A172 (cell line): ENCODE measurements at places on chromosomes 16 and 17. TPM values are rescaled to one million over a fixed set of nuclear protein-coding genes. Genes with fewer than 3 reads are reported as not detected.
A peak's percentile ranks its signal among the peaks of the same experiment; 100 is the strongest.

DNA sequence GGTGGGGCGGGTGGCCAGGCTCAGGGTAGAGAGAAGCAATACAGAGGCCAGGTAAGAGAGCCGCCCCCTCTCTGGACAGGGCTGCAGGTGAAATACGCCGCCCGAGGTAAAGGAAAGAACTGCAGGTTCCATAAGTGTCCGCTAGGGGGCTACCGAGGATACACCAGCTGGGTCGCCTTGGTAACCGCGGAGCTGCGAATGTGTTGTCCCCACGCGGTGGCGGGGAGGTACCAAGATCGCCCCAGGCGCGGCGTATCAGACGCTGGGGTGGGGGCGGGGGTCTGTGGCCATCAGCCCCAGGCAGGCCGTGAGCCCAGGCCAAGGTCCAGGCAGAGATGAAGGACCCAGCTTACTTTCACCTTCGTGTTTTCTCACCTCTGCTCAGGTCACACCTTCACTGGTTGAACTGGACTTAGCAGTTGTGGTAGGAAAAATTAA lies 18.4 kb upstream of the ZFP90 start:
- peak; percentile 92 for DNase-seq

- no peak for DNase-seq
Measured at GRCh38 chr16:68236137-68236825, 354 bp upstream of the ESRP2 start.

GRCh38 chr16:3216263-3216640 lies 18.7 kb downstream of the ZNF200 start:
- DNase-seq = no peak

DNA sequence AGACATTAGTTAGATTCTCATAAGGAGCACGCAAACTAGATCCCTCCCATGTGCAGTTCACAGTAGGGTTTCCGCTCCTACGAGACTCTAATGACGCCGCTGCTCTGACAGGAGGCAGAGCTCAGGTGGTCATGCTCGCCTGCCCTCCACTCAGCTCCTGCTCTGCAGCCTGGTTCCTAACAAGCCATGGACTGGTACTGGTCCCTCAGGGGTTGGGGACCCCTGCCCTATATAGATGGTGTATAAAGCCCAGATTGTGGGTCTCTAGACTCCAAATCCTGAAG lies 52.1 kb upstream of the LYRM9 start:
- DNase-seq = no peak

DNA sequence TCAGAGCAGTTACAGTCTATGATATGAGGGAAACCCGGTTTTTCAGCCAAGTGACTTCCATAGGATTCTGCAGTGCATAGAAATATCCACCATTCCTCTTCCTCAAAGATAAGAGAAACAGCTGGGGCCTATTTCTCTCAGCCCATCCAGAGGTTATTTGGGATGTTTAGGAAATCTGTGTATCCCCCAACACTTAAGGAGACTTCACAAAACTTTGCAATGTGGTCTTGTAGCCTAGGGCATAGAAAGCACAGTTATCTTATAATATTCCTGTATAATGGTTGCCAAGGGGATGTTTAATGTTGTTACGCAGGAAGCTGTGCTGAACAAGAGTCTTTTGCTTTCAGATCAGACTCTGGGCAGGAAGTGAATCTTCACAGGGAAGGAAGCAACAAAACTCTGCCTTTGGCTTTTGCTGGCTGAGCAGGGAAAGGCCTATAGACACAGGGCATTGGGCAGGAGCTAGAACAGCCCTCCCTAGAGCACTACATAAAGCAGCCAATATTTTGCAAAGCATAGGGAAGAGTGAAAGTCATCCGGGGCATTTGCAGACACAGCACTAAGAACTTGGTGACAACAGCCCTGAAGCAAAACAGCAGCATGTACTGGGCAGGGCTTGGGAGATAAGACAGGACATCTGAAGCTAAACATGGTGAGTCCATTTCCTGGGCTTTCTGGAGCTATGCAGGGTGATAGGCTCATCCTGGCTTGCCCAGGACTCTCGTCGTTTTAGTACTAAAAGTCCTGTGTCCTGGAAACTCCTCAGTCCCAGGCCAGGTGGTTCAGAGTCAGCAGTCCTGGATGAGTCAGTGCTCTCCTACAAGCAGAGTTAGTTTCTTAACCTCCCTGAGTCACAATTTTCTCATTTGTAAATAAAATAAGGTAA lies 18.7 kb upstream of the BEAN1 start:
- peak; percentile 91 for DNase-seq

DNA sequence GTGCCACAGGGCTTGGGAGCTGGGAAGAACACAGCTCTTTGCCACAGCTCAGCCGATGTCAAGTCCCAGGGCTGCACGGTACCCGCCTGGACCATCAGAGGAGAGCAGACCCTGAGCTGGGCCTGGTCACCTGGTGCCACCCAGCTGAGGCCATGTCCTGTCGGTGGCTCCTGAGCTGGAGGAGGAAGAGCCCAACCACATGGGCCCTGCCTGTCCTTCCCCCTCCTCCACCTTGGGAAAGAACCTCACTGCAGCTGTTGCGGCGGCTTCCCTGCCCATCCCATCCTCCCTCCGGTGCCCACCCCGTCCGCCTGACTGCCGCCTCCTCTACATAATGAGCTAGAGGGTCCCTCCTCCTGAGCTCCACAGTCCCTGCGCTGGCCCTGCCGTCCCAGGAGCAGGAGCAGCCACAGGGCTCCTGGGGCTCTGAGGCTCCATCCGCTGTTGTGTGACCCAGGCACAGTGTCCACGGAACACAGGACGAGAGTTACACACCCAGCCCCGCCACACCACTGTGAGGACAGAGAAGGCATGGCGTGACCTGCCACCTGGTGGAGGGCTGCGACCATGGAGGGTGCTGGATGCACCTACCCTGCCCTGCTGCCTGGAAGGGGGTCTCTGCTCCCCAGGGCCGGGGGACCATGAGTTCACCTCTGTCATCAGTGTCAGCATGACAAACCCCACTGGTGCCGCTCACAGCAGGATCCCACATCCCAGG lies 21.4 kb upstream of the CHMP6 start:
- DNase-seq = peak; percentile 22

DNA sequence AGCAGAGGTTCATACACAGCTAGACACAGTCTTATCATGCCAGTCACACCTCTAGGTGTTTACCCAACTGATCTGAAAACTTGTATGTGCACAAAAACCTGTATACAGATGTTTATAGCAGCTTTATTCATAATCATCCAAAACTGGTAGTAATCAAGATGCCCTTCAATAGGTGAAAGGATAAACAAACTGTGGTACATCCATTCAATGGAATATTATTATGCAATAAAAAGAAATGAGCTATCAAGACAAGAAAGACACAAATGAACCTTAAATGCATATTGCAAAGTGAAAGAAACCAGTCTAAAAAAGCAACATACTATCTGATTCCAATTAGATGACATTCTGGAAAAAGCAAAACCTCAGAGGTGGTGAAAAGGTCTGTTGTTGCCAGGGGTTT lies 47.6 kb upstream of the CNEP1R1 start:
- DNase-seq = no peak

DNA sequence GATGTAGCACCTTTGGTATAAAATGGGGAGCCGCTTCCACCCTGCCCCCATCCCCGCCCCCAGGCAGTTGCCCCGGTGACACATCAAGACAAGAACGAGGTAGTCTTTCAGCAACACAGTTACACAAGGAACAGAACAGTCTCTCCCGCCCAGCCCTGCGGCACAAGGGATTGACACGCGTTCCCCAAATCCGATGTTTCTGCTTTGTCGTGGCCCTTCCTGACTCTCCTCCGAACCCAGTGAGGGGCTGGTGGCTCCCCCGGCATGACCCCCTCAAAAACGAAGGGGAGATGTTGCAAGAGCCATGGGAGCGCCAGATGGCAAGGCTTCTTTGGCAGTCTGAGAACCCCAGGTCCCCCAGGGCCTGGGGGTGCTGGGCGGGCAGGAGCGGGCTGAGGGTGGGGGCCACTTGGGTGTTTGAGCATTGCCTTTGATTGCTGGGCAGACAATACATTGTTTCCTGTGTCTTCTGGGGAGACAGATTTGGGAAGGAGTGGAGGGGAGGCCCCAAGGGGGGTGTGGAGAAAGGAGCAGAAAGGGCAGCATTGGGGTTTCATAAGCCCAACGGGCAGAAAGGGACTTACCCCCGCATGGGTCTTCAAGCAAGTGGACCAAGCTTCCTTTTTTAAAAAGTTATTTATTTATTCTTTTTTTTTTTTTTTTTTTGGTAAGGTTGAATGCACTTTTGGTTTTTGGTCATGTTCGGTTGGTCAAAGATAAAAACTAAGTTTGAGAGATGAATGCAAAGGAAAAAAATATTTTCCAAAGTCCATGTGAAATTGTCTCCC lies 16.6 kb downstream of the COL1A1 start:
- DNase-seq = no peak

DNA sequence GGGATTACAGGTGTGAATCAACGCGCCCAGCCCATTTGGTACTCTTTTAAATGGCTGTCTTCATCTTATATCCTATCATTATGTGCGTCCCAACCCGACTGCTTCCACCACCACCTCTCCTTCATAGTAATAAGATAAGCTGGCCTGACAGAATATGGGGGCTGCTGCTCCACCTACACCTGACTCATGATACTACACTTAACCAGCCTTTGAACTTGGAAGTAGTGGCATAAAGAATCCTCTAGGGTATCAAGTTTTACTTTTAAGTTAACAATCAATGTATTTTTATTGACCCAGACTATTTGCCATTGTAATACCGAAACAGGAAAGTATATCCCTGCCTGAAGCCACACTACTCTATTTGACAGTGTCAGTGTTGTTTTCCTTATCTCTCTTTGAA lies 18.8 kb downstream of the PDZD9 start:
- DNase-seq = no peak

DNA sequence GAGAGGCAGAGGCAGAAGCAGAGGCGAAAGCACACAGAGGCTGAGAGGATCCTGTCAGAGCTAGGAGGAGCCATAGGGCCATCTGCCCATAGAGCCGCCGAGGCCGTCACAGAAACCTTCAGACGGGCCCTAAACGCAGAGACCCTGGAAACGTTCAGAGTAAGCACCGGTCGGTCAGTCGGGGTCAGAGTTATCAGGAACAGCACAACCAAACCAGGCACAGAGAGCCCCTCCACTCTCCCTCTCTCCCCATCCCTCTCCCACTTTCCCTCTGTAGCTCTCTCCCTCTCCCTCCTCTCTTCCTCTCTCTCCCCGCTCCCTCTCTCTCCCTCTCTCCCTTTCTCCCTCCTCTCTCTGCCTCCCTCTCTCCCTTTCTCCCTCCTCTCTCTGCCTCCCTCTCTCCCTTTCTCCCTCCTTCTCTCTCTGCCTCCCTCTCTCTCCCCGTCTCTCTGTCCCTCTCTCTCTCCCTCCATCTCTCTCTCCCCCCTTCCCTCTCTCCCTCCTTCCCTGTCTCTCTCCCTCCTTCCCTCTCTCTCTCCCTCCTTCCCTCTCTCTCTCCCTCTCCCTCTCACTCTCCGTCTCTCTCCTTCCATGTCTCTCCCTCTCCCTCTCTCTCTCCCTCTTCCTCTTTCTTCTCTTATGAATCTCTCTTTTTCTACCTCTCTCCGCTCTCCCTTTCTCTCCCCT lies 138.9 kb downstream of the C16orf95 start:
- DNase-seq = peak; percentile 35

- no peak for DNase-seq
Measured at GRCh38 chr17:10803830-10804475, at the start of gene TMEM238L. Gene TMEM238L, minus strand, starts transcription at chr17:10804099. Its CDS starts 136 bp downstream, at chr17:10803963.

GRCh38 chr16:17224879-17225281 lies 245.9 kb downstream of the XYLT1 start:
- DNase-seq = no peak

GRCh38 chr16:47734987-47735594 lies 274.0 kb downstream of the PHKB start:
- no peak for DNase-seq

DNA sequence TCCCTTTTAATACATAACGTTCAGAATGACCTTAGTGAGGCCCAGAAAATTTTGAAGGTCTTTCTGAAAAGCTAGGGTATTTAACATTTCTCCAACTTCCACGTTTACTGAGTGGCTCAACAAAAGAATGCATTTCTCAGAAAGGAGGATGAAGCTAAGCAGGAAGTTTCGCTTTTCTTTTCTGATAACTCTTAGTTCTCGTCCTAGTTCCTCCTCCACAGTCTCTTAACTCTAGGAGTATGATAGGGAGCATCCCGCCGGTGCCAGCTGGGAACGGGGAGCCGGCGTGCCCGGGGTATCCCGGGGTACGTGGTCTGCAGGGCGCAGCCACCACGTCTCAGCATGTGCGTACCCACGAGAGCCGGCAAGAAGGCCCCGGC lies 363 bp downstream of the KARS1 start:
- DNase-seq = peak; percentile 12

- no peak for DNase-seq
Measured at GRCh38 chr17:35374766-35375344, 1.4 kb upstream of the SLFN11 start.

DNA sequence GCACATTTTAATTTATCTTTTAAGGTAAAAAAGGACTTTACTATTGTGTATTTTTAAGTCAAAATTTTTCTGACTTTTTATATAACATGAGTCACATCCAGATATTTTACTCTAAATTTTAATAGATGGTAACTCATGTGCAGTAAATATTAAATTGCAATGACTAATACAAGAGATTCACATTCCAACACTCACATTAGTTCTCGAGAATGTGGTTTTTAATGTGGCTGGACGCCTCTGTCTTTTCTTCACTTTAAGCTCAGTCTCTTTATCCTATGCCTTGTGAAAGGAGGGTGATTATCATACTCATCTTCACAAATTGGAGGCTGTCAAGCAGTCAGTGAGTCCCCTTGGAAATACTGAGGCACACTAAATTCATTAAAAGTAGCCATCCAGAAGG lies 315.6 kb downstream of the HS3ST3B1 start:
- peak; percentile 13 for DNase-seq

GRCh38 chr16:24538756-24539294 lies 541 bp upstream of the RBBP6 start:
- no peak for DNase-seq

GRCh38 chr17:43662413-43663141 lies 855 bp upstream of the MEOX1 start:
- no peak for DNase-seq

- no peak for DNase-seq
Measured at GRCh38 chr16:79151-80054, 1.4 kb downstream of the MPG start.

DNA sequence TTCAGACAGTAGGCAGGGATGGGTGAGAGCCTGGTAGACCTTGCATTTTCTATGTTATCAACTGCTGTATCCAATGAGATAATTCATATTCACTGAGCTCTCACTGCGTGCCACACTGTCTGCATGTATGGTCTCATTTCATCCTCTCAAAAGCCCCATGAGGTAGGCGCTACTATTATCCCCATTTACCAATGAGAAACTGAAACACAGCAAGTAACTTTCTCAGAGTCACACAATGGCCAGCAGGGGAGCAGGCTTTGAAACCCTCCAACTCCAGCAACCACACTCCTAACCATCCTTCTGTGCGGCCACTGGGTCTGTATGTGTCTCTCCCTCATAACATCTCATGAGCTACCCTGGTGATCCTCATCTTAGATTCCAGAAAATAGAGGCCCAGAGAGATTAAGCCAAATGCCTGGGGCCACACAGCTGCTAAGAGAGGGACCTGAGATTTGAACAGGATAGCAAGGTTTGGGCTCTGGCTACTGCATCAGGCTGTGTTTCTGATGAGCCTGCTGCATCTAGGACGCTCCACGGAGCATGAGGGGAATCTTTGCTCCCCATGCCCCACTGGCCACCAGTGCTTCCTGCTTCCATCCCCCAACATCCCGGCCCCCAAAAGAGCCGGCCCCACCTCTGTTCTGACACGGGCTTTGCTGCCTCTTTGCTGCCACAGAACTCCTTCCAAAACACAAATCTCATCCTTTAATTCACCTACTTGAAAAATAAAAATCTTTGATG lies 3.2 kb downstream of the CCR7 start:
- DNase-seq = no peak

The CNTD1 gene
- total RNA-seq = 0.03 and 0.29 TPM in 2 replicates

The ABCC12 gene
- total RNA-seq = not detected in 2 replicates

The SPDYE4 gene
- total RNA-seq = not detected in 2 replicates

The GINS2 gene
- total RNA-seq = 67.4 and 68.3 TPM in 2 replicates

The USP32 gene
- total RNA-seq = 39.0 and 46.2 TPM in 2 replicates

The COG1 gene
- total RNA-seq = 25.3 and 28.0 TPM in 2 replicates

The CFAP97D1 gene
- total RNA-seq = 0.24 TPM in 1 of 2 replicates, not detected in the other

The KRT14 gene
- not detected in 2 replicates for total RNA-seq
